ENCODE measurements at places on chromosomes 5 and 9.

GRCh38 chr9:16787724-16788123, 82.7 kb downstream of the BNC2 start:
- DNase-seq, result no peak

DNA sequence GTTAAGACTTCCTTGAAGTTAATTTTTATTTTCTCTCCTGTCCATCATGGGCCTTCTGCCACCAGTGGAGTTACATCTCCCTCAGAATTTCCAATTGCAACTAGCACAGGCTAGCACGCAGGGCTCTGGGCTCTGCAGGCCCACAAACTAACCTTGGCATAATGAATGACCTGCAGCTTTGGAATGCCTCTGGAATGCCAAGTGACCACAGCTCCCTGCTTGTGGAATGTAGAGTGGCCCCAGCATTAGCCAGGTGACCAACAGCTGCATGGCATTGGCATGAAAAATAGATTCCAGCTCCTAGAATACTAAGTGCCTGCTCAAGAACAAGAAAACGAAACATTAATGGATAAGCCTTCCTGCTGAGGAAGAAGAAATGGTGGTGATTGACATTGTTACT, 726.1 kb downstream of the BRINP1 start:
- DNase-seq, result no peak

DNA sequence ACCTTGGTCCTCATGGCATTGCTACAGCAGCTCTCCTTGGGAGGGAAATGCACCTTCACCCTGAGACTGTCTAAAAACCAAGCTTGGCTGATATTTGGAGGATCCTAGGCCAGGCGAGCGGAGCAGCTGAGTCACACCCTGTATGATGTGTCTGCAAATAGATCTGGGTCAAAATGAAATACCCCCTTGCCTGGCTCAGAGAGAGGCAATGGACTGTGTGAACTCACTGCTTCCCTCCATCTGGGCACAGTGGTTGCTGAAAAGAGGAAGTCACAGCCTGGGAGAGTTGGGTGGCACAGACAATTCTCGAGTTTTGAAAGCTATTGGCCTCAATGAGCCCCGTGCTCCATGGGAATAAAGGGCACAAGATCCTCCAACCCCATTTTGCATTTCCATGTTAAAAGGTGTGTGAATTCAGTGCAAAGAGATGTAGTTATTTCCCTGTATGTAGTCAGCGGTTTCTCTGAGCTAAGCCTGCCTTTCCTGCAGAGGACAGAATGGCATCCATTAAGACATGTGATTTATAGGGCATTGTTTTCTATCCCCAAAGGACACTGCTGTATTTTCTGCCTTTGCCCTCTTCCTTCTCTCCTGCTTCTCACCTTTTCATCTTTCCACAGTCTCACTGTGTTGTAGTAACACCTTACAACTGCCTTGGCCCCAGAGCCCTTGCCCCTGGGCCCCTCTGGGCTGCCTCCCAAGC, 177.2 kb downstream of the GADD45G start:
- DNase-seq, result peak; percentile 37

DNA sequence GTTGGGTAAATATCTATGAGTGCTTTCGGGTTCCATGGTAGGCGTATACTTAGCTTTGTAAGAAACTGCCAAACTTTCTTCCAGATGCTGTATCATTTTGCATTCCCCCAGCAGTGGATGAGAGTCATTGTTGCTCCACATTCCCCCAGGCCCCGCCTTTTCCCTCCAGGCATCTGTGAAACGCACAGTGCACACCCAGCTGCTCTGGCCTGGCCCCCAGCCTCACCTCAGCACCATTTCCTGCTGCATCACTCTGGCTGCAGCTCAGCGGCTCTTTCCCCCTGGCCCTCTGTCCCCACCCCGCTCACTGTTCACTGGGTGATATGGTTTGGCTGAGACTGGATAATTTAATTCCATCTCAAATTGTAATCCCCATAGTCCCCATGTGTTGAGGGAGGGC, 76.6 kb upstream of the SPTLC1 start:
- no peak for DNase-seq

DNA sequence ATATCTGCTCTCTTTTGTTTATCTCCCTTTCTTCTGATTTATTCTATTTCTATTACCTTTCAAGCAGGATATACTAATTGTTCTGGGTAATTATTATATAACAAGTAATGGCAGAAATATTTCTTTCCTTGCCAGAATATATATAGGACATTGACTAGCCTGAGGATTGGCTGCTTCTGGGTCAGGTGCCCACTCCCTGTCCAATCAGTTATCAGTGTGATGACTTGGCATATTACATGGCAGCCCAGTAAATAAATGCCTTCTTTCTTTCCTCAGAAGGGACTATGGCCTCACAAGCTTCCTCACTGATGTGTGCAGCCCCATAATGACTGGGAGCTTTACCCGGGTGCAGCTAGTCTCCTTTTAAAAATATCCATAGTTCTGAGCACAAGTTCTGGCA, 301.1 kb downstream of the EFNA5 start:
- DNase-seq, result no peak

DNA sequence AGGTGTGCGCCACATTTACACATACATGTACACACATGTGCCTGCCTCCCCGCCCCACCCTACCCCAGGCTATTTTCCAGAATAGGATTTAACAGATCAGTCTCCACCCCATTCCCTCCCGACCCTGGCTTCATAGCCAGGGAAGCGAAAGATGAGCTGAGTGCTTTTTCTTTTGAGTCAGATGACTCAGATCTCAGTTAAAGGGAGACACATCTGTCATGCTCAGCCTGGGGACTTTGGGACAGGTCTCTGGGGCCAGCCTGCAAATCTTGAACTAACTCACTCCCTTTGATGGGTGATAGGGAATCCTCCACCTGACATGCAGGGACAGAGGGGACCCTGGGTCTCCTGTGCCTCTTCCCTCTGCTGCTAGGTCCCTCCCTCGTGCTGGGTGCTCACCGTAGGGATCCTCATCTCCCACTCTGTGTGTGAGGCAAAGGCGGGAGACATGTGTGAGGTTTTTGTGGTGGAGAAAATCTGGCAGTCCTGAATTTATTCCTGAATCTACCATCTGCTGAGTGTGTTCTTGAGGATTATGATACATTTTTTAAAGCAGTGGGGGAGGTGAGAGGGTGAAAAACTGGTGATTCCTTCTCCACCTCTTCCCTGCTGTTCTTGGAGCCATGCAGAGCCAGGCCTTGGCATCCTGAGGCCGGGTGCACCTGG, 37.7 kb downstream of the NEUROG1 start:
- DNase-seq, result no peak

GRCh38 chr5:157993201-157993600, 134.3 kb upstream of the CLINT1 start:
- no peak for DNase-seq

- no peak for DNase-seq
Measured at GRCh38 chr5:14201325-14202045, 58.3 kb downstream of the TRIO start.

DNA sequence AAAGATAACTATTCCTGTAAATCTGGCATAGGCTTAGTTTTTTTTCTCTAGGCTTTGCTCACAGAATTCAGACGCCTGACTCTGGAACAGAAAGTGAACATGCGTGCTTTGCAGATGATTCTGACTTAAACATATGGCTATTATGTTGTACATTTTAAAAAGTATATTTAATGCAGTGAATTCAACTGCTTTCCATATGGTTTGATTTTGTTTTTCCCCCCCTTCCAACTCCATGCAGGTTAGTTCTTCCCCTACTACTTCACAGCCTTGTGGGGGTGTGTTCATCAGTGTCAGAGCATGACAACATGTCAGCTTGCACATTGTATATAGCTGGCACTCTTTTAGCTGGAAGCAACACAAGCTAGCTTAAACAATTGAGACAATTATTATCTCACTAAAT, 226.8 kb downstream of the TMEM167A start:
- DNase-seq, result no peak

DNA sequence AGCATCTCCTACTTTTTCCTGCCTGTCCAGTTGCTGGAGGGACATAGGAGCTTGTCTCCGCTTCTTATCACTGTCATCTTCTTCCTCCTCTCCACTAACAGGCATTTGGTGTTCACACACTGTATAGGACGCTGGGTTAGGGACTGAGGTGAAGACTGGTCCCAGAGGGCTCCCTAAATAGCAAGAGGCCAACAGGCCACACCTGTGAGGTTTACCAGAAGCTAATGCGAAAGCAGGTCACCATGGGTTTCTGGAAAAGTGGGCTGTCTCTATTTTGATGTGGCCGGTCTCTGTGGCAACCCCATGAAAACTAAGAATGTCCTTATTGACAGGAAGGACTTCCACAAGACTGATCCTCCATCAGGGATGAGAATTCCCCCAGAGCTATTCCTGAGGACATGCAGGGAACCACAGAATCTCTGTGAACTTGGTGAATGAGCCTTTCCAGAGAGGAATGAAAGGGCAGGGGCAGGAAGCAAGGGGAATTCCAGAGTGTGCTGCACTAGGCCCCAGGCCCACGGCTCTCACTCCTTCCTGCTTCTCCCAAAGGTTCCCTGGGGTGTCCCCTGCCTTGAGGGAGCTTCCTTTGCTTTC, 61.7 kb downstream of the DAP start:
- DNase-seq, result no peak

Data from stimulated activated CD4-positive, alpha-beta T cell treated with anti-CD3 and anti-CD28 coated beads, Interleukin-15, amount 100 ng/mL, for 24 hours (primary cell).